Right atrium auricular region (tissue), 2 donors: ENCODE measurements at places on chromosomes 2 and 18. TPM values are rescaled to one million over a fixed set of nuclear protein-coding genes. Genes with fewer than 3 reads are reported as not detected.

- no peaks in the 10 kb centered on the region for H3K27me3 ChIP-seq
- no peak for DNase-seq
- no peaks in the 10 kb centered on the region for H3K4me1 ChIP-seq
- H3K36me3 ChIP-seq = no peaks in the 10 kb centered on the region
Measured at GRCh38 chr2:232058931-232059330, 97.4 kb downstream of the DIS3L2 start.

Gene HOXD10
- total RNA-seq = not detected

DNA sequence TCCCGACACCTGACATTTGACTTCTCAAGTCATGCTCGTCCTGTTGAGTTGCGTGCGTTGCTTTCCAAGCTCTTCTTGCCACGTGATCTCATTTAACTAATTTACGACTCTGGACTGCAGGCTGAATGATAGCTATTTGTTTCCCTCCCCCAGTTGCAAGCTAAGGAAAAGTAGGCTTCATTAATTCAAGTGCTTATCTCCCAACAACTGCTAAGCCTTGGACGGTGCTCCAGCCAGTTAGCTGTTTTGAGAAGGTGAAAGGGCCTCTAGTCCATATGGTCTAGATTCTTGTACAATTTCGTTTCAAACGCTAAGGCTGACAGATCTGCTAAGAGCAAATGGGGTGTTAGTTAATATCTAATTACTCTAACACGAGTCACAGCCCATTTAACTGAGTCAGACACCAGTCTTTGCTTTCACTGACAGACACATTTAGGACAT is 21.1 kb downstream of the GPR45 start:
- no peak for DNase-seq
- no peaks in the 10 kb centered on the region for H3K4me1 ChIP-seq
- H3K4me3 ChIP-seq = no peak overlapping the region
- H3K27me3 ChIP-seq = no peaks in the 10 kb centered on the region

GRCh38 chr2:181223234-181223633 is 234.0 kb upstream of the ITGA4 start:
- DNase-seq = no peak
- no peaks in the 10 kb centered on the region for H3K36me3 ChIP-seq
- H3K27ac ChIP-seq = no peak overlapping the region
- H3K27me3 ChIP-seq = no peaks in the 10 kb centered on the region

Gene NEU4
- 0.31 TPM for total RNA-seq
